HCT116 (cell line): ENCODE measurements at places on chromosomes 7 and 10. TPM values are rescaled to one million over a fixed set of nuclear protein-coding genes. Genes with fewer than 3 reads are reported as not detected.

DNA sequence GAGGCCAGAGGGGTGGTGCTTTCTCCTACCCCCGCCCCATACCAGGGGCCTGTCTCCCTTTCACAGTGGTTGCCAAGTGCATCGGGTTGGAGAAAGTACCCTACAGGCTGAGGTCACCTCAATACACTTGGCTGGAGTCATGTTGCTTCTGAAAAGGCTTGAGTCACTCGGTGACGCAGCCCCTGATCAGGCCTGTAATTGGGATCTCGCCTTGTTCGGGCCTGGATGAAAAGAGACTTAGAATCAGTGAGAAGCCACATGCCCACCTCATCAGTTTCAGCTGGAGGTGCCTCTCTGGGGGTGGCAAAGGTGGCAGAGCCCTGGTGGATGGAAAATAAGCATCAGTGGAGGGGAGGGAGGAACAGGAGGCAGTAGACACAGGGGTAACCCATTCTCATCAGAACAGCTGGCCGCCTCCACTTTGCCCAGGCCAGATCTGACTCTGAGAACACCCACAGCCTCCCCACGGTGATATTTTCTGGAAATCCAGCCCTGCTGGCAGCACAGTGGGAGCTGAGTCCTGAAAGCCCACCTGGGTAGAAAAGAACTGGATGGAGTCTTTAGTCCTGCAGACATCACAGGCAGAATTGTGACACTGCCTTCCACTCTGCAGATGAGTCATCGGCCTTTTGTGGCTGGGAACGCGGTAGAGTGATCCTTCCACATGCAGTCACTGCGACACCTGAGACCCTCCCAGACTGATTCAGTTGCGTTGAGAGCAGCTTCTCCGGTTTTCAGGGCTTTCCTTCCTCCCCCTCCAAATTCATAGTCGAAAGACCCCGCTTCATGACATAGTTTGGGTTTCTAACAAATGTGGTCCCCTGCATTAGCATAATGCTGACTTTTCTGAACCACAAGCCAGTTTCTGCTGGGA is 108.0 kb downstream of the GRK5 start:
- H3K27ac ChIP-seq: peak overlapping the region; percentile 98
- H3K36me3 ChIP-seq: no peaks in the 10 kb centered on the region
- peak overlapping the region; percentile 13 for H3K4me3 ChIP-seq
- H3K4me1 ChIP-seq: peaks cover 60% of the 10 kb centered on the region
- no peaks in the 10 kb centered on the region for H3K27me3 ChIP-seq
- DNase-seq: peak; percentile 91

DNA sequence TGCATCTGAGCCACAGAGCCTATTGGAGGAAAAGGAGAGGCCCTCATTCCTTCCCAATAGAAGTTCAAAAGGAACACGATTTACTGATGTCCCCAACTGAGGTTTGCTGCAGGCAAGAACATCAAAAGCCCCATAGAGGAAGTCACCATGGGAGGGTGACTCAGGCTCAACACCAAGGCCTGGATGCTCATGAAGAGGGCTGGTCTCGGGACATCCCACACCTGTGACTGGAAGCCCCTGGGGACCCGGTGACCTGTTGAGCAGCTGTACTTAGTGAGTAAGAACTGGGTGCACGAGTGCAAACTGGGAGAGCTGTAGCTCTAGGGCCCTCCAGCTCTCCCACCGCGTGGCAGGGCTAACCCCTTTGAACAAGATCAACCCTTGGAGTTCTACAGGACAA is 38.0 kb downstream of the CYTH3 start:
- no peaks in the 10 kb centered on the region for H3K4me1 ChIP-seq
- H3K4me3 ChIP-seq: no peak overlapping the region
- no peaks in the 10 kb centered on the region for H3K27me3 ChIP-seq
- DNase-seq: no peak

DNA sequence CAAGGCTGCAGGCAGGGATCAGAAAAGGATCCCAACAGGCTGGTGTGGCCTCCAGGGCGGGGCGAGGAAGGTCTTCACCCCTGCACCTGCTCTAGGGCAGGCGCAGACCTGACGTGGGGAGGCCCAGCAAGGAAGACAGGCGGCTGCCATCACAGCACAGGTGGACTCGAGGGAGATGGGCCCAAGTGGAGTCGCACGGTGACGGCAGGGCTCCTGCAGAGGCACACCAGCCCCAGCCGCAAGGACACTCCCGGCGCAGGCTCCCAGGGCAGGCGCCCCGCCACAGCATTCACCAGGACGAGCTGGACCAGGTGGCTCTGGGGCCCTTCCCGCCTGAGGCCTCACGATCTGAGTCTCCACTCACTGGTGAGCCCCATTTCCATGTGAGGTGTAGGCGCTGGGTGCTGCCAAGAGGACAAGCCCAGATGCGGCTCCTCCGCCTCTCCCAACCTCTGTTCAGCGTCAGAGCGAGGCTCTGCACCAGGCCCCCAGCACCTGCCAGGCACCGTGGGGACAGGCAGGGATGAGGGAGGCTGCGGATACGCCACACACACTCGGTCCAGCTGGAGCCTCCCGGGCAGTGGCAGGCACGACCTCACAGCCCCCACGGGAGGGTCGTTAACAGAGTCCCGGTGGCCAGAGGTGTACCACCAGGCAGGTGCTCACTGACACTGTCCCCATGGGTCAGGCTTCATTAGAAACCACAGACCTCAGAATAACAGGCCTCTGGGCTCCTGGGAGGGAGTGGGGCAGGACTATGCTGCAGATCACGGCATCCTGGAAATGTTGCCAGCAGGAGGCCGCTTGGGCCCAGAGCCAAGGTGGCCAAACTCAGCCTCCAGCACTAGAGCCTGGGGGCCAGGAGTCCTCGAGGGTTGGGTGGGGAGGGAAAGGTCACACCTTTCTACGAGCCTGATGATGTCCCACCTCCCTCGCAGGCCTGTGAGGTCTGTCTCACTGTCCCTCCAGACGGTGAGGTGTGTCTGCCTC is 111.6 kb downstream of the MAD1L1 start:
- no peak overlapping the region; the same call in 1 of the 2 replicates for H3K27ac ChIP-seq
- peaks cover 29% of the 10 kb centered on the region for H3K4me1 ChIP-seq
- no peak overlapping the region for H3K4me3 ChIP-seq
- H3K27me3 ChIP-seq: no peaks in the 10 kb centered on the region

The INA gene
- not detected for total RNA-seq

DNA sequence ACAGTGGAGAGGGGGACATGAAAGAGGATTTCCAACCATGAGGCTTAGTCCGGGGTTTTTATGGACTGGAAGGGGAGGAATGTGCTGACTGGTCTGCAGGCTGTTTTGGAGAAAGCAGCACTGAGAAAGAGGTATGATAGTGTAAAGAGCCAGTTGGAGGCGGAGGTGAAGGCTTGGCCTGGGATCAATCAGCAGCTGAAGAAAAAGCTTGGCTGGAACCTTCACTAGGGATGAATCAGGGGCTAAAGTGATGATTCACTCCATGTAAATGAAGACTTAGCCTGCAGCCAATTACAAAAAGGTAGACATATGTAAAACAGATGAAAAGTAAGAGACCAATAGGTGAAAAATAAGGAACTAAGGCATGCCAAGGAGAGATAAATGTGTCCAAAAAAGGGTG is 1382.6 kb downstream of the GATA3 start:
- H3K27me3 ChIP-seq: no peaks in the 10 kb centered on the region
- H3K4me1 ChIP-seq: no peaks in the 10 kb centered on the region
- H3K36me3 ChIP-seq: no peaks in the 10 kb centered on the region
- no peak overlapping the region for H3K27ac ChIP-seq

DNA sequence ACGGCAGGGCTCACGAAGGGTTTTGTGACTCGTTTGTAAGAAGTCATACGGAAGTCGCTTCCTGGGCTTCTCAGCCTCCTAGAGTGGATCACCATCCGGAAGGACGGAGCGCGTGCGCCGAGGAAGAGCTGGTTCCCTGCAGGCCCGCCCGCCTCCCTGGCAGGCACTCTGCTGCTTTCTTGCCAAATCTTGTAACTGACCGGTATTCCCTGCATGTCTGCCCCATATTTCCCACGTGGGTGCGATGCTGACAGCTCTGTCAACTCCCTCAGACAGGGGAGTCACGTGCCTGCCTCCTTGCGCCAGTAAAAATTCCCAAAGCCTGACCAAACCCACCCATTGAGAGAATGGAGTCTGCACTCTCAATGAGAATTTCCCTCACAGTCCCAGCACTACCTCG is 12.7 kb downstream of the SHH start:
- no peak for DNase-seq
- peaks cover 11% of the 10 kb centered on the region for H3K4me1 ChIP-seq
- no peak overlapping the region for H3K27ac ChIP-seq
- no peaks in the 10 kb centered on the region for H3K27me3 ChIP-seq

The OPN1SW gene
- not detected for total RNA-seq

The SORCS1 gene
- not detected for total RNA-seq

- H3K4me1 ChIP-seq: no peaks in the 10 kb centered on the region
- H3K27ac ChIP-seq: no peak overlapping the region
- no peaks in the 10 kb centered on the region for H3K27me3 ChIP-seq
These were observed 219.4 kb upstream of the RHOBTB1 start for GRCh38 chr10:61163403-61163802.

DNA sequence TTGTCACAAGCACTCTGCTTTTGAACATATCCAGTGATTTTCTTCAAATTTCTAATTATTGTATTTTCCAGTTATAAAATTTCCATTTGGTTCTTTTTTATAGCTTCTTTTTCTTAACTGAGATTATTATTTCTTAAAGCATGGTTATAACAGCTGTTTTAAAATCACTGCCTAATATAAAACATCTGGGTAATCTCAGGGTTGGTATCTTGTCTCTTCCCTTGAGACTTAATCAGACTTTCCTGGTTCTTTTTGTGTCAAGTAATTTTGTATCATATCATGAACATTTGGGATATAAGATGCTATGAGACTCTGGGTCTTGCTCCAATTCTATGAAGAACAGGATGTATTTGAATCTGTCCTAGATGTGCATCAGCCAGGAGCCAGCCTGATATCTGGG is 93.6 kb downstream of the HIBADH start:
- no peak overlapping the region for H3K4me3 ChIP-seq
- no peaks in the 10 kb centered on the region for H3K36me3 ChIP-seq
- no peaks in the 10 kb centered on the region for H3K27me3 ChIP-seq
- H3K4me1 ChIP-seq: no peaks in the 10 kb centered on the region

The NCF1 gene
- 0.27 TPM for total RNA-seq

DNA sequence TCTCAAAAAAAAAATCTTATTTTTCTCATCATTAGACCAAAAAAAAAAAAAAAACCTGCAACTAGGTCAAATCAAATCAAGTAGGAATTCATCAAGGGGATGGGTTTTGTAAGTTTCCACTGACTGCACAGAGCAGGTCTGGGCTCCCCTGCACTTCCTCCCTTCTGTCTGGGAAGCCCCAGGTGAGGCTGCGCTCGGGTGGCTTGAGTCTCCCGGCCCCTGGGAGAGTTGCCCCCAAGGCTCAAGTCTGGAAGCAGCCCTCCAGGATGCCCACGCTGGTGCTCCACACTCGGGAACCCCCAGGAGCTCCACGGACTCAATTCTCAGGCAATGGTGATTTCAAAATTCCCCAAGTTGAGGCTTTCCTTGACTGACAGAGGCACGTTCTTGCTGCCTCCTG is 41.7 kb upstream of the RBM33 start:
- H3K27me3 ChIP-seq: peaks cover 25% of the 10 kb centered on the region; the same call in 1 of the 2 replicates
- H3K27ac ChIP-seq: no peak overlapping the region
- no peak overlapping the region for H3K4me3 ChIP-seq
- DNase-seq: no peak

DNA sequence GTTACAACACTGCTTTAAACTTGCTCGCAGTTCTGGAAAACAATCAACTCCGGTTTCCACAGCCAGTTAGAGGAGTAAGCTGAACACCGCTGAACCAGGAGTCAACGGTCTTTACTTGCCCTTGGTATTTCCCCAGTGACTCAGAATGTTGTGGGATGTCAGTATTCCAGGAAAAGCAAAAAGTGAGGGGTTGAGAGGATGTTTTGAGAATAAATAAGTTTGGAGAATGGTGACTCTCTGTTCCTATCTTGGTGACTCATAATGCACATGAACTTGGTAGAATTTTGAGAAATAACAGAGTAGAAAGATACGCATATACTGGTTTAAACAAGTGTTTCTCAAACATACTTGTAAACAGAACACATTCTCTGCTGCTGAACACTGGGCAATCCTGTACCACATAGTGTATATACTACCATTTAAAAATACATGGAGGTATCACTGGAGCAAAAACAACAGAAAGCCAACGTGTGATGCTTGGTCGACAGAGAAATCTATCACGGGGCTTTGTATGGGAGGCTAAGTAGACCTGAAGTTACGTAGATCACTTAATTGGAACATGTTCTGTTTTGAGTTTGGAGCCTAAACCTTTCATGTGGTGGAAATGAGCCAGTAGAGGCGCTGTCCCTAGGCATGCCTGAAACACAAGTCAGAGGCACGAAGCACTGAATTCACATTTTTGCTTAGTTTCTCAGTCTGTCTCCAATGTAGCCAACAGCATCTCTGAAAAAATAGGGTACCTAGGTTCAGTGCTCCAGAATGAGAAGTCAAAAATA is 534.3 kb downstream of the PARD3 start:
- DNase-seq: no peak
- no peaks in the 10 kb centered on the region for H3K36me3 ChIP-seq
- H3K4me1 ChIP-seq: no peaks in the 10 kb centered on the region; the same call in 1 of the 2 replicates
- H3K27ac ChIP-seq: no peak overlapping the region
- H3K27me3 ChIP-seq: no peaks in the 10 kb centered on the region

GRCh38 chr10:14093730-14094484 is 236.8 kb downstream of the FRMD4A start:
- H3K27ac ChIP-seq: no peak overlapping the region
- no peaks in the 10 kb centered on the region for H3K4me1 ChIP-seq
- 0 out of 2 replicates have a peak, but pooled peaks cover under 1% of the 10 kb centered on the region for H3K27me3 ChIP-seq
- H3K36me3 ChIP-seq: no peaks in the 10 kb centered on the region

GRCh38 chr7:44157116-44158080 is 16.3 kb upstream of the MYL7 start:
- H3K4me1 ChIP-seq: no peaks in the 10 kb centered on the region
- H3K4me3 ChIP-seq: no peak overlapping the region
- no peaks in the 10 kb centered on the region for H3K27me3 ChIP-seq
- H3K27ac ChIP-seq: no peak overlapping the region
- no peaks in the 10 kb centered on the region for H3K36me3 ChIP-seq

GRCh38 chr7:104848138-104848990 is 165.6 kb upstream of the KMT2E start:
- H3K4me3 ChIP-seq: no peak overlapping the region
- peak; percentile 18 for DNase-seq
- no peaks in the 10 kb centered on the region for H3K36me3 ChIP-seq

GRCh38 chr7:45984386-45985295 is 63.6 kb upstream of the IGFBP3 start:
- no peak overlapping the region for H3K4me3 ChIP-seq
- no peaks in the 10 kb centered on the region for H3K36me3 ChIP-seq
- H3K27ac ChIP-seq: no peak overlapping the region

DNA sequence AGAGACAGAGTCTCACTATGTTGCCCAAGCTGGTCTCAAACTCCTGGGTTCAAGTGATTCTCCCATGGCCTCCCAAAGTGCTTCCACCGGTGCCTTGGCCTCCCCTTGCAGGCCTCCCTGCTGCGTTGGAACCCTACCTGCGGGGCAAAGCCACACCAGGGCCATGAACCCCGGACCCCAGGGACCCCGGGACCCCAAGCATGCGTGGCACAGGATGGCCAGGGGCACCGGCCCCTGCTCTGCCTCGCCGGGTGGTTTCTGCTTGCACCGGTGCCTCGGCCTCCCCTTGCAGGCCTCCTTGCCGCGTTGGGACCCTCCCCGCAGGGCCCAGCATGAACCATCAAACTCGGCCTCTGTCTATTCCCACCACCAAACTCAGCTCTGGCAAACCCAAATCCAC is 301.0 kb upstream of the NPVF start:
- no peak overlapping the region for H3K27ac ChIP-seq
- no peaks in the 10 kb centered on the region for H3K4me1 ChIP-seq
- peaks cover 39% of the 10 kb centered on the region for H3K27me3 ChIP-seq
- no peaks in the 10 kb centered on the region for H3K36me3 ChIP-seq
- no peak for DNase-seq
